ENCODE measurements at places on chromosomes 4 and X.

DNA sequence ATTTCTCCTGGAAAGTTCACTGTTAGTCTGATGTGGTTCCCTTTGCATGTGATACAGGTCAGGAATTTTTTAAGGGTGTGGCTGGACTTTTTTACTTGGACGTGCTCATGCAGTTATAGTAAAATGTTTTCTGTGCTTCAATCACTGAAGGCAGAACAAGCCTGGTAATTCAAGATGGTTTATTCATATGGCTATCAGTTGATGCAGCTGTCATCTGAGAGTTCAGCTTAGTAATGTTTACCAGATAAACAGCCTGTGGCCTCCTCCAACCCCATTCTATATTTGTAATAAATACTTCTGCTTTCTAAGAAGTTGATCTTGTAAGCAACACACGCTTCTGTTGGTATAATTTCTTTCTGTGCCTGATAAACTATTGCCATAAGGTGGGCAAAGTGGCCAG is 2105.9 kb downstream of the ARAP2 start:
- DNase-seq: no peak

- DNase-seq: no peak
Observed at GRCh38 chr4:20248155-20248558, 3.5 kb upstream of the SLIT2 start.

DNA sequence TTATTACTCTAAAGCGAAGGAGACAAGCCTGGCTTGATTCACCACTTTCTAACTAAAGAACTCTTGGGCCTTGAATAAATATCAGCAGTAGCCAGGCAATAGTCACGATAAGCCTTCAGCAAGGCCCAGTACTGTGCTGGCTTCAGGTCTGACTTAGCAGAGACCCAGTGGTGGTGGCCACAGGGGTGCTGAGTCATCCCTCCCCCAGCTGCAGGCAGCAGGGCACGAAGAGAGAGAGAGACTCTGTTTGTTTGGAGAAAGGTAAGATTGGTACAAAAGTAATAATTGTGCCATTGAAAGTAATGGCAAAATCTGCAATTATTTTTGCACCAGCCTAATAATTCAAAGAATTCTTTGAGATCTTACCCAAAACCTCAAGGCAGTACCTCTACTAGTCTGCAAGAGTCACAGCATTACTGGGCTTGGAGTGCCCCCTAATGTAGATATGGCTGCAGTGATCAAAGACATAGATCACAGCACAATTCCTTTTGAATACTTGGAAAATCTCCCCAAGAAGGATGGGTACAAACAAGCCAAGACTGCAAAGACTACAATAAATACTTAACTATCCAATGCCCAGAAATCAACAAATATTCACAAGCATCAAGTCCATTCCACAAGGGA is 159.5 kb upstream of the USP38 start:
- no peak for DNase-seq

DNA sequence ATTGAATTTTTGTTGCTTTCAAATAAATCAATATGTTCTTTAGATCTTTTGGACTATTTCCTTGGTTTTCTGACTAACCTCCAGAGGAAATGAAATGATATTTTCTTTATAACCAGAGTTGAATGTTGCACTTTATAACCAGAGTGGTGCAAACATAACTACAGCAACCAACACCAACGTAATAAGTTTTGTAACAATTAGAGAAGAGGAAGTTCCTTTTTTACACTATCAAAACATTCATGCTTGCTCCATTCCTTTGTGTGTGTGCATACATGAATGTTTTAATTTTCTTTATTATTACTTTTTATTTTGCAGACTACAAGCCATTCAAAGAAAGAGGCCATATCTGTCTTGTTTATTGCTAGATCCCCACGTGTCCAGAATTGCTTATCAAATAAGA is 193.0 kb upstream of the PPP3CA start:
- DNase-seq: no peak

- no peak for DNase-seq
Observed at GRCh38 chr4:188869581-188869980, 730.3 kb downstream of the TRIML1 start.

- no peak for DNase-seq
Observed at GRCh38 chrX:68989456-68989855, 160.6 kb downstream of the EFNB1 start.

- DNase-seq: no peak
Observed at GRCh38 chr4:140363051-140363450, 10.4 kb upstream of the SCOC start.

- DNase-seq: no peak
Observed at GRCh38 chr4:183445097-183445428, 627 bp downstream of the CDKN2AIP start.

DNA sequence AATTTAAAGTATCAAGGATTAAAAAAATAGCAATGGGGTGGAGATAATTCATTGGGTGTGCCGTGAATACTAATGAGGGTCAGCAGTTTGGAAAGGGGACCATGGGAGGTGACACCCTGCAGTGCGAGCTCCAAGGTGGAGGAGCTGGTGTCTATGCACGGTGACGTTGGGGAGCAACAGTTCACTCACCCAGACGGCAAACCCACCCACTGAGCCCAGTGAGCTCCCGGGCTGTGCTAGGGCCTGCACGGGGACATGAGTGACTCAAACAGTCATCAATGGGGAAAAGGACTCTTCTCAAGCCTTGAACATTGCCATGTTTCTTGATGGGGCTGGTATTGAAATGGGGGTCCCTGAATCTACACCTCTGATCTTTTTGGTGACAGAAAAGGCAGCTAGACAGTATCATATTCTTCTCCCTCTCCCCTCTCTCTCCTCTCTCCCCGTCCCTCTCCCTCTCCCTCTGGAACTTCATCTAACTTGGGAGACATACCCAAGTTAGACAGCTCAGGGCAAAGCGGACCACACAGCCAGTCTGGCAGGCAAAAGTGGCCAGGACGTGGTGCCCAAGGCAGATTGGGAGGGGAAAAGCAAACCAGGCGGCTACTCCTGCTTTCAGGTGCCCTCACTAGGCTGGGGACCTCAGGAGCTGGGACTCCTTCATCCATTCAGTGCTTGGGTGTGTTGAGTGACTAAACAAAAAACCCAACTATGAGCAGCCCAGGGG is 26.3 kb upstream of the PPP2R2C start:
- no peak for DNase-seq

DNA sequence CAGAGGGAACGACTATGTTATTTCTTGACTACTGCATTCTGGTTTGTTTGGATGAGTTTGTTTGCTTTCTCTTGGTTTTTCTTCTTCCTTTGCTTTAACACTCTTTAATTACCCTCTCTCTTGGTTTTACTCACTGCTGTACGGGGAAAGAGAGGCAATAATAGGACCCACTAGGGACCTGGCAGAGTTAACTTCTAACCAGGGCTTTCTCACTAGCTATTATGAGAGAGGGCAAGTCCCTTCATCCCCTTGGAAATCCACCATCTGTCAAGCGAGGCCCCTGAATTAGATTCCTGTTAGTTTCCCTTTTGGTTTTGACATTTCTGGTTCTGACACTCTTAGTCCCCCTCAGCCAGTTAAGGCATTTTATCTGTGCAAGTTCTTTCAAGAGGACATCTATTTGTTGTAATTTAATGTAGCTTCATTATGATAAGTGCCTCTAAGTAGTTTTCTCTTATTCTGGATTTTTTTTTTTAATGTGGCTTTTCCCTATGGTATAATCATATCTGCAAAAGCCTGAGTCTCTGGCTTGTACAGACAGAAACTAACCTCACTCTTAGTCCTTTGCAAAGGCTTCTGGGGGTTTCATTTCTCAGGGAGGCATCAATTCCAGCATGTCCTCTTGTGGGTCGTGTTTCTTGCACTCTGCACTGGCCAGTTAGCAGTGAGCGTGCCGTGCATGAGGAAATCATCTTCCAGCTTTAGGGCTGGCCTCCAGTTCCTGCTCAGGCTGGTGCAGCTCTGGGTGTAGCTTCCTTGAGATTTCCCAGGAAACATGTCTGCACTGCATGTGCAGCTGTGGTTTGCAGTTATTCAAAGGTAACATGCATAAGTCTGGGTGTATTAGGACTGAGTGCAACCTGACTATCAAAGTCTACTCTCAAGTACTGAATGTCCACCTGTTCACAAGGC is 221.3 kb downstream of the STIM2 start:
- no peak for DNase-seq

DNA sequence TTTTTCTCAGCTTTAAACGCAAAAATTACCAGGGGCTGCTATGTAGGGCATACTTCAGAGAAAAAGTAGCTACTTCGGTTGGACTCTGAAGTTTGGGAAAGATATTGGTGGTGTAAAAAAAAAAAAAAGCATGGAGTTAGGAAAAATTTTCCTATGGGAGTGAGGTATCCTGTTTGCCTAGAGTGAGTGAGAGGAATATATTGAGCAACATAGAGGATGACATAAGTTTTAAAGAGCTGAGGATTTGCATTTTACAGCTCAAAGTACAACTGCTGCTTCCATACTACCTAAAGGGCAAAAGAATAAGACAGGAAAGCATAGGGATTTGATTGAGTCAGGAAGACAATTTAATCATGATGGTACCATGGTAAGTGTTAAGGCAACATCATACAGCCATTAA is 7.3 kb downstream of the GPRASP1 start:
- no peak for DNase-seq

DNA sequence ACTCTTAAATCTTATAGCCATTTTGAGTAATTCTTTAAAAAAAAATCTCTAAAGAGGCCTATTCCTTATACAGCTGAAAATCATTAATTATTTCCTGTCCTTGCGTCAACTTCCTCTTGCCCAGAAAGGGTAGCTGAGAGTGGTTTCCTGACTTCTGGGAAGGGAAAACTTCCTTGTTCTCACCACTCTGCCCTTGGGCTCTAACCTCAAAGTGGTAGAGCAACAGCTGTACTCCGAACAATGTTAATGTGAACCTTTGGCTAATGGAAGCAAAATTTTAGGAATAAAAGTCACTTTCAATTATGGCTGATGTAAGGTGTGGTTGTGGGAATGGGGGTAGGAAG is 15.3 kb downstream of the KLHL2 start:
- no peak for DNase-seq

- no peak for DNase-seq
Observed at GRCh38 chr4:140802591-140802990, 46.4 kb upstream of the TBC1D9 start.

DNA sequence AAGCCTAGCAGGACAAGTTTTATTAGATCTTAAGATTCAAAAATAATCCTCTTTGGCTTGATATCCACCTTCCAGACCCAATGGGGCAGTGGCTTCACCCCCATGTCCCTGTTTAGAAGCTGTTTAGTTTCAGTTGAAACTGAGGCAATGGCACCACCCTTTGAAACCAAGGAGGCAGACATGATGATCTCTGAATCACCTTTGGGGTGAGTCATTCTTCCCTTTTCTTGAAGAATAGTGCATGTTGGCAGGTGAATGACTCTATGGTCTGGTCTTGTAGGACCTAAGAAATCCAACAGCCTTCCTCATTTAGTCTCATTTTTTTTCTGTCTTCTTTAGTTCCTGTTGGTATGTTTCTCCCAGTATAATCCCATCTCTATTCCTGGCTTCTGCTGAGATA is 29.5 kb upstream of the BMP15 start:
- no peak for DNase-seq

- no peak for DNase-seq
Observed at GRCh38 chrX:50003927-50004326, 81.5 kb downstream of the CLCN5 start.

DNA sequence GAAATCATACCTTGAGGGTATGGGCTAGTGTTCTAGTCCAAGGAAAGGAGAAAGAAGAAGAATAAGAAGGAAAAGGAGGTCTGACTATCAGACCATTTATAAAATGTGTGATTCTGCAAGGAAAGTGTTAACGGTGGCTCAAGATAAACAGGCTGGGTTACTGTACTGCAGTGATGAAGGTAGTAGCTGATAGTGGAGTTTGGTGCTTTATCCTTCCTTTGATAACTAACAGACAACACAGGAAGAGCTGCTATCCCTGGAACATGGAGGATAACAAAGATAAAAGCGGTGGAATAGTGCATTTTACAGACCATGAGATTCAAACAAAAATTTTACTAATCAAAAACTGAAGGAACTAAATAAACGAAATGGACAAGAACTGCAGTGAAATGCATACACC is 2.6 kb downstream of the UNC5C start:
- DNase-seq: no peak

DNA sequence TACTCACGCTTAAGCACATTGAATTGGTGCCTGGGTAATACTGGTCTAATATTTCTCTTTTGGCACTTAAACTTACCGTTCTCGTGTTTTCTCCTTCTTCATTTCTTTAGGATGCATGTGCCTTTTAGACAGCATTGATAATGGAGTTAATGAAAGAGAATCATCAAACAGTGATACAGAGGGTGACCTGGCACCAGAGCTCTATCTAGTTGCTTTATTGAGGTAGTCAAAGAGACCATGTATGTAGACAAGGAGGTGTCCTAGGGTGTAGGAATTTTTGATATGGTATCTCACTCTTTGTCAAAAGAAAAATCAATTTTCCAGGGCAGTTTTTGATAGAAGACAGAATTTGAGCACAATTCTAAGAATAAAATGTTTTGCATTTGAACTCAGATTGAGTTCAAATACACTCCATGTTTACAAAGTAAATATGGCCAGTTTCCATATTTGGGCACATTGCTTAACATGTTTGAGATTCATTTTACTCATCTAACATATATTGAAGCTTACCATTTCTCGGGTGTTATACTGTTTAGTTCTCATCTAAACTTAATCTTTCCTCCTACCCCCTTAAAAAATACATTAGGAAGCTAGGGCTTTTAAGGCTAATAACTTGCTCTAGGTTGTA is 92.0 kb downstream of the WWC2 start:
- DNase-seq: no peak

DNA sequence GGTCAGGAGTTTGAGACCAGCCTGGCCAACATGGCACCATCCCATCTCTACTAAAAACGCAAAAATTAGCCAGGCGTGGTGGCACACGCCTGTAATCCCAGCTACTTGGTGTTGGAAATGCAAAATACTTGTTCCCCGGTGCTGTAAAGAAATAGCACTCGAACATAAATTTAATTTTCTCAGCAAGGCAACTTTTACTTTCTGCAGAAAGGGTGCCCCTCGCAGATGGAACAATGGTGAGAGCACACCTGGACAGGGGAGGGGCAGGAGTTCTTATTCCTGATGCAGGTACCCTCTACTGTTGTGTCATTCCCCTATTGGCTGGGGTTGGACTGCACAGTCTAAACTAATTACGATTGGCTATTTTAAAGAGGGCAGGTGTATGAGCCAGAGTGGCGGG is 139.7 kb downstream of the FHIP1A start:
- no peak for DNase-seq

DNA sequence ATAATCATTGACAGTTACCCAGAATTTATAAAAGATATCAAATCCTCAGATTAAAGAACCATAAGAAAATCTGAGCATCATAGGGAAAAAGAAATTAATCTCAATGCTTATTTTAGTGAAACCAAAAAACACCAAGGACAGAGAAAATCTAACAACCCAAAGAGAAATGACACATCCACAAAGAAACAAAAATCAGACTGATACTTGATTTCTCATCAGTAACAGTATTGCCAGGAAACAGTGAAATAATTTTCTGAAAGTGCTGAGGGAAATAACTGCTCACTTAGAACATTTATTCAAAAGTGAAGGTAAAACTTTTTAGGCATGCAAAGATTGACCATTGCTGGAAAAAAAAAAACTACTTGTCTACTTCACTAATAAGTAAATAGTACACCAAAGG is 10.6 kb downstream of the MOSPD2 start:
- DNase-seq: no peak
